Stimulated activated CD4-positive, alpha-beta T cell treated with anti-CD3 and anti-CD28 coated beads, Interleukin-1b, Interleukin-23, amount 100 ng/mL, for 4 hours (primary cell): ENCODE measurements at places on chromosomes 4 and X.

- no peak for DNase-seq
Observed at GRCh38 chr4:37132975-37133360, 111.6 kb upstream of the NWD2 start.

DNA sequence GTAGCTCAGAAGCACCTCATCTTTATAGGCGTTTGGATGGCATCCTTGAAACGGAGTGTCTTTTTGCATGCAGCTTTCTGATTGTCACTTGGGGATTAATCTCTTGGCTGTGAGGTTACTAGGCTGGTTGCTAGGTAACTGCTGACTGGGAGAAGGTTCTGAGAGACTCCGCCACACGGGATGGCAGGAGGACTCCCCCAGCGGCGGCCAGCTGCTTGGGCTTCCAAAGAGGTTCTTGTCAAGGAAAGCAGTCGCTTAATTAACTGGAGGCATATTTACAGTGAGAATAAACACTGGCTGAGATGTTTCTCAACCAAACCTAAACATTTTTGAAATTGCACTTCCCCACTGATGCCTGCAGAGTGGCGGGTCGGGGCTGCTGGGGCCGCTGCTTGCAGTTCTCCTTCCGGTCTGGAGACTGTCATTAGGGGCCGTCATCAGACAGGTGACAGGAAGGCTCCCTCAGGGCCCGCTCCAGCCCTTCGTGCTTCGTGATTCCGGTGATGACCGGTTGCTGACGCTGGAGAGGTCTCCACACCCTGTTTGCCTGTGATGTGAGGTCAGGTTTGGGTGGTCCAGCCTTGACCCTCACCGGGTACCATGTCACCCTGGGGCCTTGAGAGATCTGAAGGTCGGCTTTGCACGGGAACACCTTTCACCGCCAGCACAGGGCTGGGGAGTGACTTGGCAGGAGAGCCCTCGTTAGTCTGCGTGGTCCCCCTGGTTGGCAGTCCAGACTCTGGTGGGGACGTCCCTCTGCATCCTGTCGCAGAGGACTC, 9.1 kb downstream of the NSG1 start:
- DNase-seq, result no peak

GRCh38 chrX:129597905-129598304, 56.9 kb downstream of the APLN start:
- no peak for DNase-seq

- DNase-seq, result no peak
Observed at GRCh38 chr4:156858071-156858470, 113.5 kb downstream of the PDGFC start.
